ENCODE measurements at places on chromosomes 1 and 21. TPM values are rescaled to one million over a fixed set of nuclear protein-coding genes. Genes with fewer than 3 reads are reported as not detected.

COL6A1 gene
- polyA plus RNA-seq: 0.08 TPM

OR14C36 gene
- polyA plus RNA-seq: not detected

IRF6 gene
- polyA plus RNA-seq: 0.13 TPM

DNA sequence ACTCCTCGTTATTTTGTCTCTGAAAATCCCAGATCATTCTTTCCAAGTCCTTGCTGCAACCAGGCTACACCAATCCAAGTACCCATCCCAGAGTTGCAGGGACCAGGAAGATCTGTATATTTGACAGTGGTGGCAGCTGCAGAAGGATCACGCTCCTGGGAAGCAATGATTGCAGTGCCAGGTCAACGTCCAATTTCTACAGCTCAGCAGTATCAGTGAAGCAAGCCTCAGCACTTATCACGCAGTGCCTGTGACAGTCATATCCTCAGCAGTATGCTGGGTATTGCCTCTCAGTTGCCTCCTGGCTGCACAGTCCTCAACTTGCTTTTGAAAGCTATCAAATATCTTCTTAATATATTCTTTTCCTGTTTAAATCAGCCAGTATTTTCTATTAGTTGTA lies 66.7 kb downstream of the BARHL2 start:
- H3K27ac ChIP-seq: no peak overlapping the region
- H3K27me3 ChIP-seq: no peaks in the 10 kb centered on the region
- no peak for DNase-seq
- H3K4me1 ChIP-seq: no peaks in the 10 kb centered on the region

- H3K27me3 ChIP-seq: no peaks in the 10 kb centered on the region
- no peaks in the 10 kb centered on the region for H3K4me1 ChIP-seq
- H3K36me3 ChIP-seq: no peaks in the 10 kb centered on the region
Observed at GRCh38 chr1:4344065-4344732, 310.2 kb upstream of the AJAP1 start.

- H3K27me3 ChIP-seq: no peaks in the 10 kb centered on the region
- H3K27ac ChIP-seq: no peak overlapping the region
- DNase-seq: no peak
- no peaks in the 10 kb centered on the region for H3K36me3 ChIP-seq
- no peak overlapping the region for H3K4me3 ChIP-seq
- no peaks in the 10 kb centered on the region for H3K4me1 ChIP-seq
Observed at GRCh38 chr1:91979383-91979782, 30.2 kb downstream of the BRDT start.

DNA sequence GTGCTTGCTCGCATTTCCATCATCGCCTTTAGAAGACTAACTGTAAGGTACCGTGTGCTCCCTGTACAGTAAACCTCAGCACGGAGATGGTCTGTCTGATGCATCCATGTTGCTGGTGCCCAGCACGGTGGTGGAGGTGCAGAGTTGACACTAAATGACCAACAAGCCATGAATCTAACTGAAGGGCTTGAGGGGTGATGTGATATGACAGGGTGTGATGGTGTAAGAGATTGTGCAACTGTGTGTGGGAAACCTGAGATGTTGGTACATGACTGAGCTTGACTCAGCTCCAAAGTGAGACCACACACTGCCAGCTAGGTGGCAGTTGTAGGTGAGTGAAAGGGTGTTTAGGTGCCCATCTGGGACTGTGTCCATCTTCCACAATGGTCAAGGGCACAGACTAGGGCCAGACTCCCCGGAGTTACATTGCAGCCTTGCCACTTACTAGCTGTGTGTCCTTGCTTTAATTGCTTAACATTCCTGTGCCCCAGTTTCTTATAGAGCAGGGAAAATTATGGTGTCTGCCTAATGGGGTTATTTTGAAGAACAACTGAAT lies 21.4 kb downstream of the SLC2A1 start:
- peak; percentile 90 for DNase-seq
- peaks cover 78% of the 10 kb centered on the region for H3K4me1 ChIP-seq
- H3K4me3 ChIP-seq: no peak overlapping the region
- no peaks in the 10 kb centered on the region for H3K36me3 ChIP-seq
